ENCODE measurements at places on chromosomes 6 and 20. TPM values are rescaled to one million over a fixed set of nuclear protein-coding genes. Genes with fewer than 3 reads are reported as not detected.

The CASS4 gene
- total RNA-seq = 0.36 TPM

The WFDC5 gene
- total RNA-seq = not detected

GRCh38 chr6:148461986-148462577 lies 119.4 kb downstream of the SASH1 start:
- no peak for DNase-seq

- DNase-seq = no peak
Observed at GRCh38 chr6:33277663-33278391, 904 bp downstream of the B3GALT4 start.

DNA sequence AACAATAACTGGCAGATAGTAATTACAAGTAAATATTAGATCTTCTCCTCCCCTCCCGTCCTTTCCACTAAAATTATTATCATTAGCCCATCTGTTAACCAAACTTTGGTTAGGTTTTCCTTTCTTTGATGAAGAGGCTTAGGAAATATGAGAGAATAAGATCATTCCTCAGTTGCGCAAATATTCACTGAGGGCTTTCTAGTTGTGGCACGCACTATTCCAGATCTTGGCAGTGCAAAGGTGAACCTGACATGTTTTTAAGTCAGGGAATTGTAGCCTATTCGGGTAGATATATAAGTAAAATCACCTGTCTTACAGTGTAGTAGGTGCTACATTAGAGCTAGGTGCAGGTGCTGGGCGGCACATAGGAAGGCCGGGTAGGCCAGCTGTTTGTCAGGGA lies 31.1 kb downstream of the RNF217 start:
- DNase-seq = no peak

DNA sequence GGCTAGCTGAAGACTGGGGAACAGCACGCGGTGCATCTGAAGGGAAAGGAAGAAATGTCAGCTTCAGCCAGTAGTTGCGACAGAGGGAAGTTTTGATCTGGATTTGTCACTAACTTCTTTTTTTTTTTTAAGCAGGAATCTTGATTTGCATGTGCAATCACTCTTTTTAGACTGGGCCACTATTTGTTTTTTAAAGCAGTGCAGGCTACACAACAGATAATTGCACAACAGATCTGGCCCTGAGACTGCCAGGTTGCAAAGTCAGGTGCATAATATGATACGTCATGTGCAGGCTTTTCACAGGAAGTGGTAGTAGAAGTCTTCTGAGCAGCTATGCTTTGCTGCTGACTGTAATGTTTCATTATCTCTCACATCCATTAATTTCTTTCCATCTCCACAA lies 13.5 kb downstream of the PFDN4 start:
- DNase-seq = no peak

DNA sequence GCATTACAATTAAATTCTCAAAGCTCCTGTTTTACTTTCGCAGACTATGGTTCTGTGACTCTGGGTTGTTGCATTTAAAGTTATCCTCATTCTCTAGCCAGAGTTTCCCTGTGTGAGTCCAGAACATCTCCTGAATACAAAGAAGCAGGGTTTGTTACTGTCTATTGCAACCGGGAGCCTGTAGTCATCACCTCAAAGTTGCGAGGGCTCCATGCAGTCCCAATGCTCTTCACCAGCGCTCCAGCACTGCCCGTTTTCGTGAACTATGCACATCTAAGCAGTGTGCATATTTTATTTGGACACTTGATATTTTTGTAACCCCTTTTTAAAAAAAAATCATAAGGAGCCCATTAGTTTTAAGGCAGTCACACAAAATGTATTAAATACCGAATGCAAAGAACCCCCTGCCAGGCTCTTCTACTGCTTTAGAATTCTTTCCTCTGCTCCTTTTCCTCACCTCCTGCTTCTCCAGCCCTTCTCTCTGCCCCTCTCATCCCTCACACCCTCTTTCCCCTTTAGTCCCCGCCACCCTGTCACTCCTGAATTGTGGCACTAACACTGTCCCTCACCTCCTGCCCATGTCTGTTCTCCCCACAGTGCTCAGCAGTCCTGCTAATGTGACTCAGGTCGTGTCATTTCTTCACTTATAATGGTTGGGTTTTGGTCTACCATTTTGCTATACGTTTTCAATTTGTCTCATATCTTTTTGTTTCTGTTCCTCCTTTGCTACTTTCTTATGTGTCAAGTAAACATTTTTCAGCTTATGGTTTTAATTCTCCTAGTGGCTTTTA lies 1.1 kb upstream of the HLA-C start:
- DNase-seq = no peak

- DNase-seq = no peak
Observed at GRCh38 chr20:22583773-22584521, 425 bp downstream of the FOXA2 start.
